SHP77 (cell line): ENCODE measurements at places on chromosomes 1 and 21.

DNA sequence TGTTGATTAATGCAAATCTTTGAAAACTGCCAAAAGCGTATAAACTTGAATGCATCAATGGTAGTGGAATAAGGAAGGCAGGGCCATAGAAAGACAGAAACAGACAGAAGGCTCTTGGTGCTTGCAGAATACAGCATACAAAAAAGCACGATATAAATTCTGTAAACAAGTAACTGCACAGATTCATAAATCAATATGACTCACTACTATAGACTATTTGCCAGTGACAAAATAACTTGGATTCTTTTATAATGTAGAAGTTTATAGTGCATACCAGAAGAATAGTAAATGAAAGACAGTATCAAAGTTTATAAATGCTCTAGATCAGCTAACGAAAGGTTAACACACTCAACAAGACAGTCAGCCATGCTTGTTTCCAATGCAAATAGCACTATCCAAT is 349.6 kb downstream of the PTBP2 start:
- no peak for DNase-seq

DNA sequence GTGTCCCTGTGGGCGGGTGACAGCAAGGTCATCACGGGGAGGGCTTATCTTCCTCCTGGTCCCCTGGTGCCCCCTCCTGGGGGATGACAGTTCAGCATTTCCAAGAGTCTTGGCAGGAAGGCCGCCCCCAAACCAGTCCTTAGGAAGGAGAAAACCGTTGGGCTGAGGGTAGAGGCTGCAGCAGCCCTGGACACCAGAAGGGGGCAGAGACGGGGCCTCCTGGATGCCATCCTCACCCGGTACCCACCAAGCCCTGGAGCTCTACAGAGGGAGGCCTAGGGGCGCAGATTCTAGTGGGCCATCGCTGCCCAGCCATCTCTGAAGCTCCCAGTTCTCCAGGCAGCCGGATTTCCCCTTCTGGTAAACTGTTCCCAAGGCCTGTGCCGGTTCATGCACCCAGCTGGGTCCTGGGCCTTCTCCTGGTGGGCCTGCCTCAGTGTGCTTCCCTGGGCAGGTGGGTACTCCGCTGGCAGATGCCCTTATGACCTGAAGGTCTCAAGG is 14.8 kb upstream of the ZNF669 start:
- peak; percentile 26 for DNase-seq

GRCh38 chr1:243325305-243325890 is 69.6 kb downstream of the SDCCAG8 start:
- peak; percentile 33 for DNase-seq

DNA sequence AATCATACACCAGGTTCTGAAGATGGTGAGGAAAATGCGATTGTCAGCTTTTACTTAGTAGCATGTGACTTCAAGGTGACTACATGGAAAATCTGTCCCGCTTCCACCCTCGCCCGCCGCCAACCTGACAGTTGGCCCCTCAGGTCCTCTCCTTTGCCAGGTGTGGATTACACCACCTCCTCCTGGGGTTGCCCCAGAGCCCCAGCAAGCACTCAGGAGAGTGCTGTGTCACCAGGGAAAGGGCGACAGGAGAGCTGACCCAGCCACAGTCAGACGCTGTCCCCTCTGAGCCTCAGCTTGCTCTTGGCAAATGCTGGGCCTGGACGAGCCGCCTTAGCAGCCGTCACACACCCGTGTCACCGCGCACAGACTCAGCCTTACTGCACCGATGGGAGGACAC is 17.9 kb downstream of the PTTG1IP start:
- DNase-seq: no peak

DNA sequence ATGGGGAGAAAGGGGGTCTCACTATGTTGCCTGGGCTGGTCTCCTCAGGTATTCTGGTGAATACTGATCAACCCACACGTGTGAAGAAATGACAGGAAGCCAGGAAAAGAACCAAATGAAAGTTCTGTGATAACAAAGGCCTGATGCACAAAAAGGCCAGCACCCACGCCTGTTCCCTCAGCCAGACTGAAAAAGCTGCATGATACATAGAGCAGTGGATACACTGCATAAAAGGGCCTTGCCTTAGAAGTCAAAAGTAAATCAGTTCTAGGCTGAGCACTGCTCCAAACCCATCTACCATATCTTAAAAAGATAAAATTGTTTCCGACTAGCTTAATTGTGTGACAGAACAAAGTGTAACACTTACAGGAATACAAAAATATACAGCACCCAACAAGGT is 36.9 kb upstream of the PSMG1 start:
- no peak for DNase-seq

GRCh38 chr1:53919675-53920066 is 25.7 kb downstream of the DIO1 start:
- DNase-seq: no peak

- no peak for DNase-seq
Measured at GRCh38 chr1:87474098-87474497, 145.4 kb downstream of the LMO4 start.

GRCh38 chr1:20854529-20854928 is 67.4 kb upstream of the HP1BP3 start:
- no peak for DNase-seq

GRCh38 chr1:176033881-176034280 is 173.2 kb downstream of the COP1 start:
- DNase-seq: no peak

DNA sequence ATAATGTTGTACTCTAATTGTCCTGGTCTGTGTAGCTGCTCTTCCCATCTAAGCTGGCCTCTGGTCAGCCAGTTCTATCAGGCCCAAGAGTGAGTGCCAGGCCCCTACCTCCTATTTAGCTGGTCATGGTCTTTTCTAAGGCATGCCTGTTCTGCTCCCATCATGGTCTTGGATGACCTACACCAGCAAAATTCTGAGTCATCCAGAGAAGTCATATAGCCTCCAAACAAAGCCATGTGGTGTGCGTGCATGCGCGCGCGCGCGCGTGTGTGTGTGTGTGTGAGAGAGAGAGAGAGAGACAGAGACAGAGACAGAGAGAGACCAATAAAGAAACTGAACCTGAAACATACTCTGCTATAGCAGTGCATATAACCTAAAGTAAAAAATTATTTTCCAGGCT is 254.4 kb downstream of the BRINP2 start:
- no peak for DNase-seq

DNA sequence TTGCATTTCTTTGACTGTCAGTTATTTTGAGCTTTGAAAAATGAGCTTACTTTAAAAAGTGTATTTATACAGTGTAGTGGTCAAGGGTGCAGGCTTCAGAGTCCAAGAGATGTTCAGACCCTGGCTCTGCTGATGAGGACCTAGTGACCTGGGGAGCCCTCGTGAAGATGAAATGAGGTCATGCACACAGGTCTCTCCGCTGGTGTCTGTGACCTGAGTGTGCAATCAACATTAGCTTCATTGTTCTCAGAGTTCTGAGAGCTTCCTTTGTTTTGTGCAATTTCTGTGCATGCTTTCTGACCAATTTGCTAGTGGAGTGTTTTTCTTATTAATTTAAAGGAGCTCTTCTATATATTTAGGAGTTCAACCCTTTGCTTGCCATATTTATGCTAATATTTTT is 71.3 kb downstream of the RIPK4 start:
- DNase-seq: no peak

DNA sequence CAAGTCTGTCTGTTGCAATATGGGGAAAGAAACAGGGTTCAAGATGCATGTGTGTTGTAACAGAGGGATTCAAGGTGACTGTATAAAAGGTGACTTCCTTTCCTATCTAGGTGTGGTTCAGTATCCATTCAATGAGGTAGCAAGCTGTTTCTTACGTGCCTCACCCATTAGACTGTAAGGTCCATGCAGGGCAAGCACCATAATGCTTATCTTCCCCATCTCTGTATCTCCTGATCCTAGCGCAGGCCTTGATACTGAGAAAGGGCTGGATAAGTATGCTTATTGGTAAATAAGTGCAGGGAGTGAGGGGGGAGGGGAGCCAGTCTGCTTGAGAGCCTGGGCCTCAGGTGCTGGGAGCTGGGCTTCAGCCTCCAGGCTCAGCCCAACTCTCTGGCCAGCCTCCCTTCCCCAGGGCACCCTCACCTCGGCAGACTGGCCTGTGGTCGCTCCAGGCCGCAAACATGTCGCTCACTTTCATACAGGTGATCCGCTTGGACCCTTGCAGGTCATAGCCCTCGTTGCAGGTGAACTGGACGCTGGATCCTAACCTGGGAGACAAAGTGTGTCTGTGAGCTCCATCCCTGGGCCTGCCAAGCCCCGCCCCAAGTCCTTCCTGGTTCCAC is 44.5 kb upstream of the HMGB4 start:
- no peak for DNase-seq

DNA sequence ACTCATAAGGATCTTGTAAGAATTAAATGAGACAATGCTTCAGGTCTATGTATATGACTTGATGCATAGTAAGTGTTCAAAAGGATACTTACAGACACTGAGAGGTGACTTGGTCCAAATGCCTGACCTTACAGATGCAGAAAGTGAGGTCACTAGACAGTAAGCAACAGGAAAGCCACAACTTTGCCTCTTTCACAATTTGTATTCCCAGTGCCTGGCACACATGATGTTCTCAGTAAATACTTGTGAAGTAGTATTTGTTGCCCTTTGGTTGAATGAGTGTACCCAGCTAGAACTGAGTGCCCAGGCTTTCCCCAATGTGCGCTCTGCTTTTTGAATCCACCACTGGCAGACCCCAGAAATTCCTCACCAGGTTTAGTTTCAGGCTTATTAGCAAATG is 105.1 kb downstream of the BEND5 start:
- no peak for DNase-seq

- no peak for DNase-seq
Measured at GRCh38 chr1:150558761-150559655, 9.8 kb downstream of the ADAMTSL4 start.

- DNase-seq: peak; percentile 77
Measured at GRCh38 chr1:225809842-225810578, at the start of gene EPHX1. Gene EPHX1 (plus strand): TSS chr1:225810124. CDS start chr1:225828730, 18,606 bp downstream.

GRCh38 chr1:41640141-41640751 is 155.8 kb upstream of the EDN2 start:
- no peak for DNase-seq

- no peak for DNase-seq
Measured at GRCh38 chr1:167503626-167504466, 14.5 kb downstream of the CD247 start.

DNA sequence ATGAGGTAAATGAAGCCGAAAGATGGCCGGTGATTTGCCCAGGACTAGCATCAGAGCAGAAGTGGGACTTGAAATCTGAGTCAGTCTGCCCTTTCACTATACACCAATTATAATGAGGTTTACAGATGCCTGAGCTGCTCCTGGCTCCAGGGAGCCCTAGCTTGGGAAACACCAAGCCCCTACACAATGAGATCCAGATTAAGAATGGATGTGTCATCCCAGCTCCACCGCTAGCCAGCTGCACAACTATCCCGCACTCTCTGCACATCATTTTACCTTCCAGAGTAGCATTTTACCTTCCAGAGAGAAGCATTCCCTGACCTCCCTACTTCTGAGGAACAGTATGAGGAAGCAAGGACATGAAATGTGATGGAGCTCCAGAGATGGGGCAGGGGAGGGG is 27.0 kb downstream of the SERTAD4 start:
- DNase-seq: no peak

DNA sequence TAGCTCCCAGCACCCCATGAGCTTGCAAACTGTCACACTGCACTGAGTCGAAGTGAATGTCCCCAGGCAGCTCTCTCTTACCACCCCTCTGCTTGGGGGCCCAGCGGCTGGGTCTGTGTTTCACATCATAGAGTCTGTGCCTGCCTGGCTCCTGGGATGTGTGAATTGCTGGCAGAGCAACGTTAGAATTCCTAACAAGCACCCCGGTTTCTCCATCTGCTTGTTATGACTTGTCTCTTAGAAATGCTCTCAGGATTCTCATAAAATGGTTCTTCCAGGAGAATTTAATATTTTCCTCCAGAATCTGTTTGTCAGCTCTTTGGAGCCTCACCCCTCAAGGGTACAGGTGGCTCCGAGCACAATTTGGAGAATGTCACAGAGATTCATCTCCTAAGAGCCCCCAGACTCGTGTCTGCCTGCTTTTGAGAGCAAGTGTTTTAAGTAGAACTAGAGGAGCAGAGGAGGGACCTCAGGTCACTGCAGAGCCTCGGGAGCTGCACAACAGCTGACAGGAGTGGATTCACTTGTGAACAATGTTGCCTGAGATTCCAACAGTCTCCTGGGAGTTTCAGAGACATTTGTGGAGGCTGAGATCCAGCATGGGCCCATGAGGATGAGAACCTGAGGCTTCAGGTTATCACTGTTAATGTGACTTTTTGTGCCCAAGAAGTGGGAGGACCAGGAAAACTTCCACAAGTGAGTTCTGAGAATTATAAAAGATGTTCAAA is 131.5 kb downstream of the KCNJ6 start:
- no peak for DNase-seq

DNA sequence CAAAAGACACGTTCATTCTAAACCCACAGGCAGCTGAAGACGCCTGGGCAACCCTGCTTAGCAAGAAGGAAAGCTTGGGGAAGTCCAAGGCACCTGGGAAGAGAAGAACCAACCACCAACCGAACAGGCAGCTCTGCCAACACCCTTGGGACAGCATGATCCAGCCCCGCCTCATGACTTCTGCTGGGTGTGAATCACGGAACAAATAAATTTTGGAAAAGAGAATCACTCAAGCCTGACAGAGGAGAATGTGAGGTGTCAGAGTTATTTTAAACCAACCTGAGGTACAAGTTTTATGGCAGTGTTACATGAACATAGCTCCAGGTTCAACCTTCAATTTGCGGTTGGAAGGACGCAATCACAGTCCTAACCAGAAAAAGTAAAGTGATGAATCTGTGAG is 10.0 kb upstream of the PADI4 start:
- DNase-seq: no peak

- no peak for DNase-seq
Measured at GRCh38 chr1:106498238-106498637, 558.2 kb upstream of the PRMT6 start.

DNA sequence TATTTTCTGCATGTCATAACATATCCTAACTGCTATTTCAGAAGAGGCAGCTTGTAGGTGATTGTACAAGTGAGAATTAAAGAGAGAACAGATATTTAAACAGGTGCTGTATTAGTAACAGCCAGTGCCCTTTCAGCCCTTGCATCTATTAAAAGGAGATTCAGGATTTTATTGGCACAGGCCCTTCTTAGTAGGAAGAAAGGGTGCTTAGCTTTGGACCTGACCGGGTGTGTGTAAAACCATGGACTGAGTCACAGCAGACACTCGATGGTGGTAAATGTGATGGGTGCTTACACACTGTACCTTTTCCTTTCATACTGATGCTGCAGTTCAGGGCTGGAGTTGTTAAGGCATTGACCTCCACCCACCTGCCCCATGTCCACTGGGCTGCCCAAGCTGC is 12.7 kb upstream of the CD101 start:
- no peak for DNase-seq

- no peak for DNase-seq
Measured at GRCh38 chr1:103948526-103948925, 198.8 kb downstream of the AMY1C start.

GRCh38 chr1:12643079-12643478 is 806 bp upstream of the AADACL4 start:
- no peak for DNase-seq

- DNase-seq: no peak
Measured at GRCh38 chr1:235108876-235109275, 19.8 kb downstream of the TOMM20 start.
